ENCODE measurements at places on chromosomes 16 and 17.

DNA sequence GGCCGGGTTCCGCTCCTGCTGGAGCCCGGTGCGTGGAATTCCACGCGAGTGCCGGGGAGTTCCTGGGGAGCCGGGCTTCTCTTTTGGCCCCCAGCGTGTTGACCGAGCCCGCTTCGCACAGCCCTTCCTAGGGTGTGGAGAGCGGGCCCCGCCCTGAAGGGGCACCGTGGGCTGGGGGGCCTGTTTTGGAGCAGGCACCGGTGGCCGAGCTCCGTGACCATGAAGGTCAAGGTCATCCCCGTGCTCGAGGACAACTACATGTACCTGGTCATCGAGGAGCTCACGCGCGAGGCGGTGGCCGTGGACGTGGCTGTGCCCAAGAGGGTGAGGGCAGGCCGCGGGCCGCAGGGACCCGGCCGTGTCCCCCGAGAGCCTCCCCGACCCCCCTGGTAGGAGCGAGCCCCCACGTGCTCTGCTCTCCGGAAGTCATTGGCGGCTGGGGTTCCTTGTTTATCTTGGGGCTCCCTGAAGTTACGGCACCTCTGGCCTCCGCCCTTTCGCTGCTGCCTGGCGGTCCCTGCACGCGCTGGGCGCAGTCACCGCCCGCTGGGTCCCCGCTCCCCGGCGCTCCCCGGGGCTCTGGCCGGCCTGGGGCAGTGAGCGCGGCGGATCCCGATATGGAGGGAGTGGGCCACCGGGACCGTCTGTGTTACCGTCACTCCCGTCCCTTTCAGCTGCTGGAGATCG is 528 bp downstream of the HAGHL start:
- DNase-seq = no peak

- no peak for DNase-seq
These were observed 141.4 kb downstream of the TMEM132E start for GRCh38 chr17:34720760-34721159.

DNA sequence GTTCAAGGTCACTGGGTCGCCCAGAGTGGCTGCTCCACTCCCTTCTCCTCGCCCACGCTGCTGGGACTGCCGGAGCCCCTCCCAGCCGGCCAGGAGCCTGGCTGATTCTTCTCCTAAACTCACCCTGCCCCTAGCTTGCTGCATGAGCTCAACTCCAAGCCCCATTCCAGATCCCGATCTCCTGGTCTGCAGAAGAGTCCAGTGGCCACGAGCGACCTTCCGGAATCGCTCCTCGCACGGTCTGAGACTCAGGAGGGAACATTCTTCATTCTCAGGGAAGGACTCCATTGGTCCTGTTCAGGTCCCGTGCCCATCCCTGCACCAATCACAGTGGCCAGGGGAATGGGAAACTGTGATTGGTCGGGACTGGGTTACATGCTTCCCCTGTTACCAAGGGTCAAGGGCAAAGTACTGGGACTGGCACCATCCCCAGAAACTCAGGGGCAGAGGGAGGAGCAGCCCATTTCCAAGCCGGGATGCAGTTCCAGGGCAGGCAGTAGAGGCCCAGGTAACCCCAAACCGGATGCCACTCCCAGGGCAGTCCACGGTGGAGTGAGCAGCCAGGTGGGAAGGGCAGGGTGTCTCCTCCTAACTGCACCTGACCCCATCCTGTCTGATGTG is 24.5 kb upstream of the CIBAR2 start:
- no peak for DNase-seq

DNA sequence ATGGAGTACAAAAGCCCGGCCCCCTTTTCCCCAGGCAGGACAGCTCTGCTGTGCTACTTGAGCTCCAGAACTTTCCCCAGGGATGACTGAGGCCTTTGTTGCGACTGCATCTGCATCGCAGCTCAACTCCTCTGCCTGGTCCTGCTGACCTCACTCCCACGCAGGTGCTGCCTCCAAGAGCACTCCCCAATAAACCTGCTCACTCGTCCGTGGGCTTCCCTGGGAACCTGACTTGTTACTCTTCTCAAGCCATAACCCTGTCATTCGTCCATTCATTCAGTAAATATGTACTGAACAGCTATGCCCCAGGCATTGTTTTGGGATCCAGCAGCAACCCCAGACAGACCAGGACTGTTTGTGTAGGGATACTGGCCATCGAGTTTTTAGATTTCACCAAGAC is 11.6 kb upstream of the RMI2 start:
- no peak for DNase-seq

- DNase-seq = no peak
These were observed 142.6 kb upstream of the CPHXL start for GRCh38 chr16:75868636-75869632.

DNA sequence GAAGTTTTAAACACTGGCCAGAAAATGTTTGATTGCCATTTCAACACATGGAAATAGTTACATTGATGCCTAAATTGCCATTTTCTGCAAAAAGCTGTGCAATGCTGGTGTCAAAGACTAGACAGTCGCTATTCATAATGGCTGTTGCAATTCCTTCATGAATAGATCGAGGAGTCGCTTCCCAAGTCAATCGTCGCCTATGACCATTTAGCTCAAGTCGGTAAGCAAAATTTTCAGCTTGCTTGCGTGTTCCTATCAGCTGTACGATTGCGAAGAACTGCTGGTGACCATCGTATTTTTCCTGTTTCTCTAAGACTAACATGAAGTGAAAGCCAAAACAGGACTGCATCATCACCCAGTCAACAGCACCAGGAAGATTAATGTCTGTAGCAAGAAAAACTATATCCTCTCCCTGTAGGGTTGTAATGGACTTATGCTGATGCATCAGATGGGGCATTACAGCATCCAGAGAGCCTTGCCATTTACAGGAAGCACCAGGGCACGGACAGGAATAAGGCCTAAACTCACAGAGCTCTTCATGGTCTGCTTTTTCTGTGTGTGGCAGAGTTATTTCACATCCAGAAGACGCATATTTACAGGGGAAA is 23.6 kb downstream of the SIAH1 start:
- DNase-seq = no peak

GRCh38 chr17:73072219-73072962 is 20.1 kb downstream of the SLC39A11 start:
- no peak for DNase-seq

- DNase-seq = no peak
These were observed 46.3 kb downstream of the TANGO6 start for GRCh38 chr16:68889508-68890150.

DNA sequence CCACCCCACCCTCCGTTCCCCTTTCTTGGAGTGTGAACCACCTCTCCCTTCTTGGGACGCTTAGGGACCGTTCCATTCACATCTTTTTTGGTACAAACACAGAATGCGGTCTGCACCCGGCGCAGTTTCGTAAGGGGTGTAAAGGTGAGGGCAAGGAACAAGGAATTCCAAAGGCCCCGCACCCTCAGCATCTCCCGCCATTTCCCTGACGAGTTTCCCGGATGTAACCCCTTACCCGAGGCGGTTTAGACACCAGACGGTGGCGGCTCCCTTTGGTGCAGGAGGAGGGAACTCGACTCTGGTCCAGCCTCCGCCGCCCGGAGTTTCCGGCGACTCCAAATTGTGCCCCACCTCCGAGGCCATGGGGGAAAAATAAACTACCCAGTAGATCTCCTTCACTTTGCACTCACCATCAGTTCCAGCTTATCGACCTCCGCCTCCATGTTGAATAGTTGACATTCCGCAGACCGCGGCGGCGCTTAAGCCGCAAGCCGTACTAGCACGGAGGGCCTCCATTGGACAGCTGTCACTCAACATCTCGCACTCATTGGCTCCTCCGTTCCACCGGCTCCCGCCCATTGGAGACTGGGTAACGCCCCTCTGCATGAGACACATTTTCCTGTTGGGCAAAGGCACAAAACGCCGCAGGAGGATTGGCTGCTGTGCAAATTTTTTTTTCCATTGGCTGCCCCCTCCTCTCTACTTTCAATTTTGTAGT is at the start of gene SKA2:
SKA2 (minus strand) TSS at position 466 of the 718 bp plus-strand sequence; CDS start at position 443, 23 bp downstream.
- DNase-seq = peak; percentile 100

DNA sequence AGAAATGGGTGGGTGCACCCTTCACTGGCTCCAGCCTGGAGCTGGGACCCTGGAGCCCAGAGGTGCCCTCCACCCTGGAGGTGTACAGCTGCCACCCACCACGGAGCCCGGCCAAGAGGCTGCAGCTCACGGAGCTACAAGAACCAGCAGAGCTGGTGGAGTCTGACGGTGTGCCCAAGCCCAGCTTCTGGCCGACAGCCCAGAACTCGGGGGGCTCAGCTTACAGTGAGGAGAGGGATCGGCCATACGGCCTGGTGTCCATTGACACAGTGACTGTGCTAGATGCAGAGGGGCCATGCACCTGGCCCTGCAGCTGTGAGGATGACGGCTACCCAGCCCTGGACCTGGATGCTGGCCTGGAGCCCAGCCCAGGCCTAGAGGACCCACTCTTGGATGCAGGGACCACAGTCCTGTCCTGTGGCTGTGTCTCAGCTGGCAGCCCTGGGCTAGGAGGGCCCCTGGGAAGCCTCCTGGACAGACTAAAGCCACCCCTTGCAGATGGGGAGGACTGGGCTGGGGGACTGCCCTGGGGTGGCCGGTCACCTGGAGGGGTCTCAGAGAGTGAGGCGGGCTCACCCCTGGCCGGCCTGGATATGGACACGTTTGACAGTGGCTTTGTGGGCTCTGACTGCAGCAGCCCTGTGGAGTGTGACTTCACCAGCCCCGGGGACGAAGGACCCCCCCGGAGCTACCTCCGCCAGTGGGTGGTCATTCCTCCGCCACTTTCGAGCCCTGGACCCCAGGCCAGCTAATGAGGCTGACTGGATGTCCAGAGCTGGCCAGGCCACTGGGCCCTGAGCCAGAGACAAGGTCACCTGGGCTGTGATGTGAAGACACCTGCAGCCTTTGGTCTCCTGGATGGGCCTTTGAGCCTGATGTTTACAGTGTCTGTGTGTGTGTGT is 46.8 kb downstream of the IL21R start:
- DNase-seq = no peak

- no peak for DNase-seq
These were observed 81.9 kb downstream of the TUBD1 start for GRCh38 chr17:59810894-59811153.

DNA sequence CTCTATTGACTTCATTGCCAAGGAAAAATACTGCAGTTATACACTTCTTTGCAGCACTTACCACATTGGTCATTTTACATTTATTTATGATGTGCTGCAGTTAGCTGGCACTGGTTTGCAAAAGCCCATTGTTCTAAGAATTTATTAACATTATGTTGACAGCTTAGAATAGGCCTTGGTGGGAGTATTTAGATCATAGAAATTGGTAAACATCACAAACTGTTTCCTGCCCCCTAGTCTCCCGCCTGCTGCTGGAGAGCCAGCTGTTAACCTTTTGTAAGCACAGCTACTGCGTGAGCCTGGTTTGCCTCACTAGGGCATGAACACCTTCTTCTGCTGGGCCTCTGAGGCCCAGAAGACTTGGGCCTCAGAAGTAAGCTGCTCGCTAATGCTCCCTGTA is 651.4 kb upstream of the GOT2 start:
- DNase-seq = no peak

DNA sequence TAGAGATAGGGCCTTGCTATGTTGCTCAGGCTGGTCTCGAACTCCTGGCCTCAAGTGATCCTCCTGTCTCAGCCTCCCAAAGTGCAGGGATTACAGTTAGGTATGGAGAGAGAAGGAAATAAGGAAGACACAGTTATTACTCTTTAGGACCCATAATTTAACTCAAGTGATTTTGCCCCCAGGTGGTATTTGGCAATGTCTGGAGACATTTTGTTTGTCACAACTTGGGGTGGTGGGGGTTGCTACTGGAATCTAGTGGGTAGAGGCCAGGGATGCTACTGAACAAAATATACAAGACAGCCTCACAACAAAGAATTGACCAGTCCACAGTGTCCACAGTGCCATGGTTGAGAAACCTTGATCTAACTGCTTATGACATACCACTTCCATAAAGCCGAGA is 64.1 kb downstream of the PRKCB start:
- DNase-seq = no peak

GRCh38 chr17:29359777-29360176 is 30.4 kb upstream of the TAOK1 start:
- no peak for DNase-seq

DNA sequence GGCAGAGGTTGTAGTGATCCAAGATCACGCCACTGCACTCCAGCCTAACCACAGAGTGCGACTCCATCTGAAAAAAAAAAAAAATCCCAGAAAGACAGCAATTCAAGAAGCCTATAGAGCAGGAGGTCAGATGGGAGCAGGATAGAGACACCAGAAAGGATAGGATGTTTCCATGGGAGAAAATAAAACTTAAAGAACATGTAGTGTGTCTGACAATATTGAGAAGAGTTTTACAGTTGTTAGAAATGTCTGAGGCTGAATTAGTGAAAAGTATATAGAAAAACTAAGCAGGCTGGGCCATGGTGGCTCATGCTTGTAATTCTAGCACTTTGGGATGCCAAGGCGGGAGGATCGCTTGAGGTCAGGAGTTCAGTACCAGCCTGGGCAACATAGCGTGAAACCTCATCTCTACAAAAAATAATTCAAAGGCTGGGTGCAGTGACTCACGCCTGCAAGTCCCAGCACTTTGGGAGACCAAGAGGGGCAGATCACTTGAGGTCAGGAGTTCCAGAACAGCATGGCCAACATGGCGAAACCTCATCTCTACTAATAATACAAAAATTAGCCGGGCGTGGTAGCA is 15.3 kb upstream of the TRIM37 start:
- no peak for DNase-seq

DNA sequence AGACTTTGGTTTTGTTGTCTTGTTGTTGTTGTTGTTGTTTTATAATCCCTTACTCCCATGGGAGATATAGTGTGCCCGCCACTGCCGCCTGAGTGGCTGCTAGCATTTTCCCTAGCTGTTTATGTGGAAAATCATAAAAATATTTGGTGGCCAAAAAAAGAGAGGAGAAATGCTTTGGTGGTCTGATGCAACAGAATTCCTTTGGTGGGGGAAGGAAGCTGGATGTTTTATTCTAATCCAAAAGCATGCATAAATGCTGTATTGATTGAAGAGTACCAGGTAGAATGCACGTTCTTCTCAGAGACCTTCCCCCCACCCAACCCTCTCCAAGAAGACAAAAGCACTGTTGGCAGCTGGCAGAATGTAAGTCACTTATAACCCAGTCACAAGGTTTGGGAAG is 93.2 kb downstream of the C17orf67 start:
- DNase-seq = no peak

- no peak for DNase-seq
These were observed 11.8 kb downstream of the TEX14 start for GRCh38 chr17:58680038-58680369.

DNA sequence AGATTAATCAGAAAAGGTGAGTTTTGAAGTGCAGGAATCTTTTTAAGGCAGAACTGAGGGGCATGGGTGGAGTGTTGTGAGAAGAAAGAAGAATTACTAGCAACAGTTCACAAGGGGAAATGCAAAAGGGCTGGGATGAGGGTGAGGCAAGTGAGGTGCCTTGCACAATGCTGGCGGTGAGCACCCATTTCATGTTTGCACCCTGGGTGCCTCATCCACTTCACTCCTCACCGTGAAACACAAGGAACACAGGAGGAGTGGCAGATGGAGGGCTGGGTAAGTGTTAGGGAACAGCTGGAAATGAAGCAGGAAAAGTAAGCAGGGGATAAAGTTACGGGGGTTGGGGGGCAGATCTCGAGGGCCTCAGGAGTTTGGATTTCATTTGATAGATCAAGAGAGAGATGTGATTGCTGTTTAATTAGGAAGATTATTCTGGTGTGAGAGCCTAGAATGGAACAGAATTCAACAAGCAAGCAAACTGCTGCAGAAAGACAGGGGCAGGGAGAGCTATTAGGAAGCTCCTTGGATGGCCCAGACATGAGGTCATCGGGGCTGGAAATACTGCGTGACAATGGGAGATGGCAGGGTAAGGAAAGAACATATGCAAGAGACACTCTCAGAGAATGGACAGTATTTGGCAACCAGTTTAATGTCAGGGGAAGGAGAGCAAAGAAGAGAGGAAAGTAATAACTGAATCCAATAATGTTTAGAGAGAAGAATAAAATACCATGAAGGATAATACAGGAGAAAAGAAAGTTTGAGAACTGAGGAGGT is 8.3 kb upstream of the HEATR6 start:
- DNase-seq = no peak
